ENCODE measurements at places on chromosomes 12 and 14.

GRCh38 chr12:88932457-88932856, 352.2 kb upstream of the KITLG start:
- DNase-seq = no peak

- no peak for DNase-seq
Measured at GRCh38 chr12:64566122-64566521, 44.2 kb upstream of the RASSF3 start.

DNA sequence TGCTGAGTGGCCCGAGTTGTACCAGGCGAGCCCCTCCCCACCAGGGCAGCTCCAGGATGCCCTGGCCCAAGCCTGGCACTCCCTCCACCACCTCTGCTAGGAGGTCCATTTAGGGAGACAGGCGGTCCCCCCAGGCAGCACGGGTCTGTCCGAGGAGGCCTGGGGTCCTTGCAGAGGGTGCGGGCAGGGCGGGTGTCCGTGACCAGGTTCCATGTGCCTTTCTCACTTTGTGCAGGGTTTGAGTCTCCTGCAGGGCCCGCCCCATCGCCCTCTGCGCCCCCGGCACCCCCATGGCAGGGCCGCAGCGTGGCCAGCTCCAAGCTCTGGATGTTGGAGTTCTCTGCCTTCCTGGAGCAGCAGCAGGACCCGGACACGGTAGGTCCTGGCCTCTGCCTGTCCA, 56.8 kb upstream of the TSPAN9 start:
- no peak for DNase-seq

DNA sequence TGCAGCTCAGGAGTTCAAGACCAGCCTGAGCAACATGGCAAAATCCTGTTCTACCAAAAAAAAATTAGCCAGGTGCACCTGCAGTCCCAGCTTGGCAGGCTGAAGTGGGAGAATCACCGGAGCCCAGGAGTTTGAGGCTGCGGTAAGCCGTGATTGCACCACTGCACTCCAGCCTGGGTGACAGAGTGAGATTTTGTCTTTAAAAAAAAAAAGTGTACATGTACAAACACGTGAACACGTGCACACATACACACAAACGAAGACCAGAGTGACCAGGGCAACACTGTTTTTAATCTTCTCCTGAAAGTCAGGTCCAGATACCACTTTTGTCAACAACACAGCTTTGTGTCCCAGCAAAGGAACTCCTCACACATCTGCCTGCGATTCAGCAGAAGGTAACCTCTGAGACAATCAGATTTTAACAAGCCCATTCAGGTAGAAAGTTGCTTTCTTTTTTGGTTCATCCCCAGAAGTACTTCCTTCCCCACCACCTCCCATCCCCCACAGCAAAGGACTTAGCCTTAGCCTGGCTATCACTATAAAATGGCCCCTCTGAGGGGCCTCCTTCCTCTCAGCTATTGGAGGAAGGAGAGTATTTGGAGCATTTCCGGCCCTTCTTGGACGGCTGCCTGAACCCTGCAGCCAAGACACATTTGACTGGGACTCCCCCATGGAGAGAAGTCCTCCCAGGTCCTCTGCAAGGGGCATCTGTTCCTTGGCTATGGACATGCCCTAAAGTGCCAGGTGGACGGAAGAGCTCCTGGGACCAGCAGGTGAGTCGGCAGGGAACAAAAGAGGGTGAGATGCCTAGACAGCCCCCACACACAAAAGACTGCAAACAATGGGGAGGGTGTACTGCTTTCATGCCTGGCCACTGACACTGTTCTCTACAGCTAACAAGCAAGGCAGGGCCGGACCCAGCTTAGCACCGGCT, 9.8 kb downstream of the CTDSP2 start:
- DNase-seq = peak; percentile 28

DNA sequence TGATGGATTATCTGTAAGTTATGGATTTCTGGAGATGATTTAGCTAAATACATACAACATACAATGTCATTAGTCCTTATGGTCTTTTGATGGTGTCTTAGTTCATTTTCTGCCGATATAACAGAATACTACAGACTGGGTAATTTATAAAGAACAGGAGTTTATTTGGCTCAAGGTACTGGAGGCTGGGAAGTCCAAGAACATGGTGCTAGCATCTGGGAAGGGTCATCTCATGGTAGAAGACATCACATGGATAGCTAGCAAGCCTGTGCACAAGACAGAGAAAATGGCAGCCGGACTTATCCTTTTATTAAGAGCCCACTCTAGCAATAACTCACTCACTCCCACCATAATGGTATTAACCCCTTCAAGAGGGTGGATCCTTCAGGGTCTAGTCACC, 24.2 kb downstream of the KLHL28 start:
- DNase-seq = no peak

DNA sequence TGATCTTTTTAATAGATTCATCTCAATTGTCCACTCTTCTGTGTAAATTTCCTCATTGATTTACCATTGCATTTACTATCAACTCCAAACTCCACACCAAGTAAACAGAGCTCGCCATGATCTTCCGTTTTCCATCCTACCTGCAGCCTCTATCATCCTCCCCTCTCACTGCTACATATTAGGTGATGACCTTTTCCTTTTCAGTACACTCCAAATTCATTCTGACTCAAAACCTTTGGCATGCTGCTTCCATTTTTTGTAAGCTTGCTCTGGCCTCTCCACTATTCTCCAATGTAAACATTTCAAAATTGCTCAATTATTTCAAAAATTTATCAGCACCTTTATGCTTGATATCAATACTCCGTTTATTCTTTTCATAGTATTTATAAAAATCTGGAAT, 40.2 kb upstream of the PZP start:
- no peak for DNase-seq
